ENCODE measurements at places on chromosomes 5 and 9.

DNA sequence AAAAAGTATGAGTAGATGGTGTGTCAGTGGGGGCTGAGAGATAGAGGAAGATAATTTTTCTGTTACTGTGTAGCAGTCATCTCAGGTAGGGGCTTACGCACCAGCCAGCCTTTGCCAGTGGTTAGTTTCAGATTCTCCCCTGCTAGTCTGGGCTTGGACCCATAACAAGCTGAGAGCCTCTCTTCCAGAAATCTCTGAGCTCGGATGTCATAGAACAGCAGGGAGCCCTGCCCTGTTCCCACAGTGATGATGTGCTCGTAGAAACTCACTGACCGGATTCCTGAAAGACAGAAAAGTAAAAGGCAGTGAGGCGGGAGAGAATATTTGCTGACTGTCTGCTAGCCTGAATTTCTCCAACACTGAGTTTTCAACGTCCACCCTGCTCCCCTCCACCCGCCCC lies 37.2 kb downstream of the DCAF12 start:
- DNase-seq = no peak

- DNase-seq = no peak
These were observed 95.9 kb upstream of the PCSK1 start for GRCh38 chr5:96528826-96529474.

DNA sequence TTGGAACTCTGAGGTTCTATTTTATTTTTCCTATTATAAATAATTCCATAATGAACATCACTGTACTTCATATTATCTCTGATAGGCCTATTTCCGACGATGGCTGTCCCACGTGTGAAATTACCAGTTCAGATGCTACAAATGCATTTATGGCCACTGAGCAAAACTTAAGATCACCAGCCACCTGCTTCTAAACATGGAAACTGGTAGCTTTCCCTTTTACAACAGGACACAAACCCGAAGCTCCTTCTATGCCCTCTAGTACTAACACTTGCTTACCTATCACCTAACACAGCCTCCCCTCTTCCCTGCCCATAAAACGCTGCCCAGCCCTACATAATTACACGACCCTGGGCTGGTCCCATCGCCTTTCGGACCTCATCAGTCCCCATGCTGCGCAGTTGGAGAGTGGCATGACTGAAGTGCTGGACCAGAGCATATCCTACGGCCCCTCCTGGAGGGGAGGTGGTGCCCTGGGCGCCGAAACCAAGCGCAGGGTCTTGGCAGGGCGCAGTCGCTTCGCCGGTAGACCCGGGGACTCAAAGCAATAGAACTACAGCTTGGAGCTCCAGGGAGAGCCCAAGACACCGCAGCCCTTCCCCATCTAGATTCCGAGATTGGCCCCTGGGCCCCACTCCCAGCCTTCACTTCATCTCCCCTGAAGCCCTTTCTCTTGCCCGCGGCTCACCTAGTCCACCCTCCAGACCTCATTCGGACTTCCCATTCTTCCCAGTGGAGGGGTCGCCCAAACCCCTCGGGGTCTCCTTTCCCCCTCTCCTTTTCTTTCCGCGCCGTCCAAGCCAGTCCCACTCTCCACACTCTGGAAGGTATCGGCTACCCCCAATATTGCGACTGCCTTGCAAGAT lies 1.0 kb upstream of the SAP30L start:
- no peak for DNase-seq

GRCh38 chr9:122346478-122347347 lies 24.1 kb upstream of the PTGS1 start:
- DNase-seq = no peak

- no peak for DNase-seq
These were observed 62.9 kb upstream of the IL17B start for GRCh38 chr5:149441986-149442385.
